CD4-positive, alpha-beta T cell treated with Interleukin-17A for 4 hours (primary cell): ENCODE measurements at places on chromosomes 3 and 15.

GRCh38 chr15:46222826-46223225, 588.0 kb downstream of the SQOR start:
- DNase-seq, result no peak

DNA sequence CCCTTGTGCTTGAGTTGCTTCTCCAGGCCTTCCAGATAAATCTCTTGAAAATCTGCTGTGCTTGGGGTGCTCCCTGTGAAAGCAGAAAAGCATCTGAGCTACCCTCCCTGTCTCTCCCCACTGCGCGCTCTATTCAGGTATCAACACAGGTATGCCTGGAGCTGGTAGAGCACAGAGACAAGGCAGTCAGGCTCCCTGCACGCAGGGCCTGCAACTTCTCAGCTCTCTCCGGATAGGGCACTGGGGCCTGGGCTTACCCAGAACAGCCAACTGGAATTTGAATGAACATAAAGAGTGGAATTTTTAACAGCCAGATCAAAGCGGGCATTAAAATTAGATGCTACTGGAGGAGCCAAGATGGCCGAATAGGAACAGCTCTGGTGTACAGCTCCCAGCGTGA, 183.6 kb downstream of the XXYLT1 start:
- DNase-seq, result no peak

DNA sequence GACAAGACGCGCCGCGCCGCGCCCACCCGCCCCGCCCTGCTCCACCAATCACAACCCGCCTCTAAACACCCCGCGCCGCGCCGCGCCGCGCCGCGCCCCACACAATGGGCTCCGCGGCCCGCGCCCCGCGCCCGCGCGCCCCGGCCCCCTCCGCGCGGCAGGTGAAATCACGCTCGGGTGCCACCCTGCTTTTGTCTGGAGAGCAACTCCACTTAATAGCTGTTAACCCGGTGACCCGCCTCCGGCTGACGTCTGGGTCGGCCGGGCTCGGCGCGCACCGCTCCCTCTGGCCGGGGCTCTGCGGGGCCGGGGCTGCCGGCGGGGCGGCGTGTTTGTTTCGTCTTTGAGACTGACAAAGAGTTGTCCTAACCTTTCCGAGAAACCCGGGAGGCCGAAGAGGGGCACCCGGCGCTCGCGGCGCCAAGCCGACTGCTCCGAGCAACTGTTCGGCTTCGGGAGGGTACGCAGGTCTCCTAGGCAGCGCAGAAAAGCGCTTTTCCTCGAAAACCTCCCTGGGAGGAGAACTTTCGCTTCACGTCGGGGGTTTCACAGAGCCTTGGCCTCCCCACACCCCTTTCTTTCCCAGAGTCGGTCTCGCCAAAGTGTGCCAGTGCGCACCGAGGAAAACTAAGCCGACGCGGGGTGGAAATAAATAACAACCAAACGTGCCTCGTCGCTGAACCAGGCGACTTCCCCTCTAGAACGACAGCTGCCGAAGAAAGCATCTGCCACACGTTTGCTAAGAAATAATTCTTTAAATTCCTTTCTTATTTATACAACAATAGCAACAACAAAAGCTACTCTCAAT, 518.4 kb downstream of the FOXP1 start:
- peak; percentile 77 for DNase-seq

DNA sequence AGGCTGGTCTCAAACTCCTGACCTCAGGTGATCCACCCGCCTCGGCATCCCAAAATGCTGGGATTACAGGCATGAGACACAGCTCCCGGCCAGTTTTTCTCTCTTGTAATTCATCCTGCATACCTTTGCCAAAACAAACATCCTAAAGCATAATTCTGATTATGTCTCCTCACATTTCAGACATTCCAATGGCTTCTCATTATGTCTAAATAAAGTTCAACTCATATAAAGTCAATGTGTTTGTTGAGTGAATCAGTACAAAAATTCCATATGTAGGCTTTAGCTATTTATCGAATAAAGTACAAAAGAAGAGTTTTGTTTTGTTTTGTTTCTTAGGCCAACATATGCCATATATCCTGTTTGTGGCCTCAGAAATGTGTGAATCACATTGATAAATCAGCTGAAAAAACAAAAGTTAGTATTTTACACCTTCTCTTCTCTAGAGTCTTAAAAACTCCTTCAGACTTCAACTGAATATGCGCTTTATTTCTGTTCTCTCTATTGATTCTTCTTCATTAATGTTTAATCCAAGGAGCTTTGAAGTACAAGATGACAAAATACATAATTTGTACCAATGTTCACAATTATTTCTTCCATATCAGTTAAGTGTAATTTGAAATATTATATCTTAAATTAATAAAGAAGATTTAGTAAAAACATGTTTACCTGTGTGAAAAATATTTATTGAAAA, 165.8 kb downstream of the MECOM start:
- no peak for DNase-seq

- no peak for DNase-seq
Measured at GRCh38 chr3:116233711-116234357, 211.5 kb downstream of the LSAMP start.

DNA sequence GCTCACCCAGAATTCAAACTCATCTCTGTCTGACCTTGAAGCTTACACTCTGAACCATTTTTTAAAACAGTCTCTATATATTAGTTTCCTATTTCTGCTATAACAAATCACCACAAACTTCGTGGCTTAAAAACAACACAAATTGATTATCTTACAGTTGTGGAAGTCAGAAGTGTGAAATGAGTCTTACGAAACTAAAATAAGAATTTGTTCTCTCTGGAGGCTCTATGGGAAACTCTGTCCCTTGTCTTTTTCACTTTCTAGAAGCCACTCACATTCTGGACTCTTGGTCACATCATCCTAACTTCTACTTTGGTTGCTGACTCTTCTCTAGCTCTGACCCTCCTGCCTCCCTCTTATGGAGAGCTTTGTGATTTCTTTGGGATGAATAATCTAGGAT, 429.3 kb upstream of the THBS1 start:
- no peak for DNase-seq

GRCh38 chr3:112966633-112967032, 8.3 kb downstream of the CD200R1 start:
- no peak for DNase-seq

DNA sequence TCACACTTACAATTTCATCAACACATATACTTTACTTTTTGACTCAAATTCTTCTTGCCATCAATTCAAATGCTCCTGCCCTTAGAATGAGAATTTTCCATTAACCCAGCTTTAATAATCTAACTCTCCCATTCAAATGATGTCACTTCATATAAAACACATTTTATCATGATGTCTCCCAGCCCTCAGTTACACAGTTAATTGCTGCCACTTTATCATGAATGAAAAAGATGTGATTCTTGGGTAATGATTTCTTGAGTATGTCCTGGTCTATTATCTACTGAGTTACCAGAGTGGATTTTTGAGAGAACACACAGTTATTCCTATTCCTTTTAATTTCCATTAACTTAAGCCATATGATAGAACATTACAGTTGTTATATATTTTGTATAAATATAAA, 7.6 kb downstream of the AGTR1 start:
- DNase-seq, result no peak

DNA sequence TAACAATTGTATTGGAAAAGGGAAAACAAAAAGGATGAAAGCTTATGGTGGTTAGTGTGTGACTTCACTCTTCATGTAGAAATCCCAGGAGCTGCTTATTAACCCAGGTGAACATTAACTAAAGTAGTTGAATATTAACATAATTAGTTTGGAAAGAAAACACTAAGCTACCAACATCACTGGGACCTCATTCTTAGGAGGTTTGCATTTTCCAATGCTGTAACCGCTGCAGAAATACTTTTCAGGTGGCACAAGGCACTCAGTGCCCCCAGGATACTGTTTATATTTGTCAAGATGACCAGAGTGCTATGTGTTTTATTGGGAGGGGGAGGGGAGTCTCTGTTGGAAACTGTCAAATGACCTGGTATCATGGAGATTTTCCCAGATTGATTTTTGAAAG, 25.9 kb upstream of the VILL start:
- DNase-seq, result no peak

GRCh38 chr3:123376451-123377242, 72.2 kb downstream of the ADCY5 start:
- DNase-seq, result no peak

GRCh38 chr3:25582242-25582641, 82.5 kb downstream of the TOP2B start:
- DNase-seq, result no peak

- DNase-seq, result no peak
Measured at GRCh38 chr3:171064461-171064860, 37.9 kb upstream of the SLC2A2 start.

DNA sequence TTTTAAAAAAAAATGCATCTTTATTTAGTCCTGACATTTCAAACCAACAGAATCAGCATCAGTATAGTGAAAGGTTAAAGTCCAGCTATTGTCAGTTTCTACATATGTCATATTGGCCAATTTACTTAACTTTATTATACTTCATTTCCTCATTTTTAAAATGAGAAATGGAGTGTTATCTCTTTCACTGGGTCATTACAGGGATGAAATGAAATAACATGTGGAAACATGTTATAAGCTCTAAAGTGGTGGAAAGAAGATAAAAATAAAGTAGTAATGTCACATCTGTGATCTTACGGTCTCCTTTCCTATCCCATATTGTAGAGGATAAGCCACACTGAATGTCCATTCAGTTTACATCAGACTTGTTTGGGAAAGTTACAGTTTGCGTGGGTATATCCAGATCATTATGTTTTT, 780.1 kb downstream of the TUSC7 start:
- DNase-seq, result no peak

- no peak for DNase-seq
Measured at GRCh38 chr3:58800940-58801339, 134.4 kb upstream of the FAM3D start.

DNA sequence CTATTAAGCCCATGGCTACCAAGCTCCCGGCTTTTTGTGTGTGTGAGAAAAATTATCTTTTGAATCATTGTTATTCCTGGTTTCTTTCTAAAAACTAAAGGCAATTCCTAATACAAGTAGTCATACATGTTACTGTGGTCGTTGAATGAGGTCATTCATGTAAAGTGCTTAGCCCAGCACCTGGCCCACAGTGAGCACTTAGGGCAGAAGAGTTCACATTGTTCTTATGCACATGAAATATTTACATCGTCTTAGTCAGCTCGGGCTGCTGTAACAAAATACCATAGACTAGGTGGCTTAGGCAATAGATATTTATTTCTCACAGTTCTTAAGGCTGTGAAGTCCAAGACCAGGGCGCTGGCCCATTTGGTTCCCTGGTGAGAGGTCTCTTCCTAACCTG, 216.1 kb downstream of the SHQ1 start:
- no peak for DNase-seq

- no peak for DNase-seq
Measured at GRCh38 chr3:178297199-178297598, 239.0 kb upstream of the KCNMB2 start.

- DNase-seq, result no peak
Measured at GRCh38 chr3:179486806-179487205, 35.5 kb upstream of the GNB4 start.

GRCh38 chr15:77035999-77036471, 34.9 kb downstream of the TSPAN3 start:
- no peak for DNase-seq

- DNase-seq, result no peak
Measured at GRCh38 chr3:128402998-128403397, 63.7 kb downstream of the DNAJB8 start.

GRCh38 chr3:143410259-143410658, 290.7 kb downstream of the CHST2 start:
- DNase-seq, result no peak
